HFF-Myc (cell line): ENCODE measurements at places on chromosomes 11 and 22.

DNA sequence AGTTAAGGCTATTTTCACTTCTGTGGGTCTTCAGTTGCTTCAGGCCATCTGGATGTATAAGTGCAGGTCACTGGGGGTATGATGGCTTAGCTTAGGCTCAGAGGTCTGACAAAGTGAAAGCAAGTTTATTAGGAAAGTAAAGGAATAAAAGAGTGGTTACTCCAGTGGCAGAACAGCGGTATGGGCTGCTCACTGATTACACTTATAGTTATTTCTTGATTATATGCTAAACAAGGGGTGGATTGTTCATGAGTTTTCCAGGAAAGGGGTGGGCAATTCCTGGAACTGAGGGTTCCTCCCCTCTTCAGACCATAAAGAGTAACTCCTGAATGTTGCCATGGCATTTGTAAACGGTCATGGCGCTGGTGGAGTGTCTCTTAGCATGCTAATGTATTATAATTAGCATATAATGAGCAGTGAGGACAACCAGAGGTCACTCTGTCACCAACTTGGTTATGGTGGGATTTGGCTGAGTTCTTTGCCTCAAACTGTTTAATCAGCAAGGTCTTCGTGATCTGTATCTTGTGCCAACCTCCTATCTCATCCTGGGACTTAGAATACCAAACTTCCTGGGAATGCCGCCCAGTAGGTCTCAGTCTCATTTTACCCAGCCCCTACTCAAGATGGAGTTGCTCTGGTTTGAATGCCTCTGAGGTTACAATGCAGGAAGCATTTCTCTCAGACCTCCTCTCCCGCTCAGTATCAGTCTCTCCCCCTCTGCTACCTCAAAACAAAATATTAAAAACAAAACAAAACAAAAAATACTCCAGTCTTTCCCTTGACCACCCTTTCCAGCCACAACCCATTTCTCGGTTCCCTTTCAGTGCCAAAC lies 106.6 kb upstream of the SLC22A12 start:
- no peak for DNase-seq

- no peak for DNase-seq
Measured at GRCh38 chr22:27997538-27997937, 78.5 kb upstream of the PITPNB start.

GRCh38 chr11:85718991-85719807 lies 33.2 kb upstream of the CCDC89 start:
- peak; percentile 95 for DNase-seq

DNA sequence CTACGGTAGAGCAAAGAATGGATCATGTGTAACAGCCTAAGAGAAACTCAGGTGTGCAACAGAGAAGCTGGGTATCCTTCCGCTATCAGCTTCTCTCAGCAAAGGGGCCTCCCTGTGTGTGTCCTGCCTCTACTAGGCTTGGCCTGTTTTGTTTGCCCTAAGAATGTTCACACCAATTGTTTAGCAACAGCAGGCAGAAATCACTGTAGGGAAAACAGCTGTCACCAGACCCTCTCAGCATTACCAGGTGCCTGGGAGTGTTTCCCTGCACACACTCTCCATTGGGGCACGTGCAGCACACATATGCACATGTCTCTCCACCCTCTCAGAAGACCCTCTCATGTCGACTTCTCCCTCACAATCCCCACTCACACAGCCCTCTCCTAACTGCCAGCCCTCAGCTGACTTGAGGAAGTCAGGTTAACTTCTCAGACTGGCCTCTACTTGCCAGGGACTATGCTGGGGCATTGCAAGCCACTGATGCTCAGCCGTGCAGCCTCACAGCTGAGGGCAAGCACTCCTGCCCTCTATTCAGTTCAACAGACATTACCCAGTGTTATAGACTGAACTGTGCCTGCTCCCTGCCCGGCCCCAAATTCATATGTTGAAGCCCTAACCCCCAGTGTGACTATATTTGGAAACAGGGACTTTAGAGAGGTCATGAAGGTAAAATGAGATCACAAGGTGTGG lies 97.6 kb downstream of the TRIM29 start:
- no peak for DNase-seq

- DNase-seq = no peak
Measured at GRCh38 chr22:20644071-20644642, 129.8 kb upstream of the SERPIND1 start.
